ENCODE measurements at places on chromosomes 6 and 20.

DNA sequence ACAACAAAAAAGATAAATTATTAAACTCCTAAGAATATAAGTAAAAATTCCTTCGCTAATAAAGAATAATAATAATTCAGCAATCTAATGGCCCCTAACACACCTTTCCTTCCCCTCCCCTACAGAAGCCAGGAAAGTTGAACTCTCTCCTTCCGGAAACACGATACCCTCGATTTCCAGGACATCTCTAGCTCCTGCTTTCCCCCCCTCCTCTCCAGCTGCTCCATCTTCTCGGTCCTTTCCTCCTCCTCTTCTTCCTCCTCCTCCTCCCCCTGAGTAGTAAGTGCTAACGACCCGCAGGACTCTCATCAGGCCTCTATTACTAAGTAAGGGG, 603 bp downstream of the TASP1 start:
- DNase-seq: no peak

DNA sequence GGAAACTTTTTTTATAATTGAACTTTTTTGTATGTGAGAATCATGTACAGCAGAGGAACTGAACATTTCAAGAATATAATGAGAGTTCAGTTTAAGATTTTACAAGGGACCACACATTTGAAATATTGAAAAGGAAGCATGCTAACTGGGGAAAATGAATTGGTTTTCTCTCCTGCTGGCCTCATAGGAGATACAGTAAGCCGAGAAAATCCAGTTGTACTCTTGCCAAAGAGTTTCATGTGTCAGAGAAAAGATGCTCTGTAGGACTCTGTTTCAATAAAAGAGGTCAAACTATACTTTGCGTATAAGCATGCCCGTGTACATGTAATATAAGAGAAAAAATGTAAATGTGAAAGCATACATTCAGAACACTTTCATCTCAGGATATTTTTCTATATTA, 393.5 kb upstream of the NRSN1 start:
- DNase-seq: no peak

DNA sequence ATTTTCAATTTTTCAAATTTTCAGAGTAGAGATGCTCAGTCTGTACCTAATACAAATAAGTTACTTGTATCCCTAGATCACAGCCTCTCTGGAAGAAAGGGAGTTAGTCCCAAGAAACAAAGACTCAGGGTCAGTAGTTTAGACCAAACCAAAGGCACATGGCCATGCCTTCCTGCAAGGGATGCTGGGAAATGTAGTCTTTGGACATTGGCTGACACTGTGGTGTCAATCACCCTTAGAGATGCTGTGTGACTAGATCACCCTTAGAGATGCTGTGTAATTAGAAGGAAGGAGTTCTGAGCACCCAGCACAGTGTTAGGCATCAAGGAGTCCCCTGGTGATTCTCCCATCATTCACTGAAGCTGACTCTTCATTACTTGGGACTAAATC, 202.1 kb downstream of the NFATC2 start:
- DNase-seq: no peak

DNA sequence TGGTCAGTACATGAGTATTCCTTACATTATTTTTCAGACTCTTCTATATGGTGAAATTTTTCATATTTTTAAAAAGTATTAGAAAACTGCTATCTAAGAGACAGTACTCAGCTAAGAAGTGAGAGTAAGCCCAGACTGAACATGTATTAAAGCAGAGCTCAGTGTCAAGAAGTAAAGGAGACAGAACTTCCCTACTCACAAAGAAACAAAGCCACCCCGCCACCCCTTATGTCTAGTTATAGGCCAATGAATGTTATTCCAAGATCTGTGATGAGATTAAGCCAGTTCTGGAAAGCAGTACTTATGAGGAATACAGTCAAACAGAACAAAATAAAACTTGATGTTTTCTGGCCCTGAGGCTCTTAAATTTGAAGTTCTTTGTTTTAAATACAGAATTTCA, 114.5 kb downstream of the RNGTT start:
- no peak for DNase-seq

DNA sequence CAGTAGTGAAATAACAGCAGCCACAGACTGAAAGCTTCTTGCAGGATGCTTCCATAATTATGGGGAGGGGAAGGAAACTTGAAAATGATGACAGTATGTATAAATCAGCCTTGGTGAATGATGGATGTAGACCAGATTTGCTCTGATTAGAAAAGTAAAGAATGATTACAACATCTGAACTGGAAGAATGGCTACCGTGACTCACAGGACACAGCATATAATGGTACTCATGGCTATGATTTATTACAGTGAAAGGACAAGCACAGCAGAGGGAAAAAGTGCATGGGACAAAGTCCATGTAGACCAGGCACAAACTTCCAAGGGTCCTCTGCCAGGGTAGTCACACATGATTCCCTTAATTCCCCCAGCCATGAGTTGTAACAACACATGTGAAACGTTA, 70.7 kb upstream of the POPDC3 start:
- DNase-seq: no peak

Measured in stimulated activated CD4-positive, alpha-beta T cell treated with anti-CD3 and anti-CD28 coated beads, Interleukin-1b, Interleukin-23, amount 100 ng/mL, for 4 hours (primary cell).